ENCODE measurements at places on chromosomes 7 and 10.
A peak's percentile ranks its signal among the peaks of the same experiment; 100 is the strongest.

DNA sequence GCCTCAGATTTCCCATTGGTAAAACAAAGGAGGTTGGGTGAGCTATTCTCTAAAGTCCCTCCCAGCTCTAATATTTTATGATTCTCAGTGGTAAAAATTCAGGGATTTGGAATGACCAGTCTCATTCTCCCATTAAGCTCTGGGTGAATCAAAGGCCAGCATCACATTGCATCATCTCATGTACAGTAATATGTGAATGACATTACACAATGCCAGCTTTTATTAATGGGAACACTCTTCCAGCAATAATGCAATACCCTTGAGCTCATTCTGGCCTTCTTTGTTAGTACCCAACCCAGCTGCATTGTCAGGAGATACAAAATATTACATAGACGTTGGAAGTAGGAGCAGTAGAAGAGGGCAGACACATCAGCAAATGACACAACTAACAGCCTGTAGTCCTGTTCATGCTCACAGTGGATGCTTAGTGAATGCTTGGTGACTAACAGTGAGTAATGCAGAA lies 100.0 kb upstream of the EGR2 start:
- DNase-seq: no peak

GRCh38 chr7:55591282-55591931 lies 19.1 kb upstream of the VOPP1 start:
- DNase-seq: no peak

DNA sequence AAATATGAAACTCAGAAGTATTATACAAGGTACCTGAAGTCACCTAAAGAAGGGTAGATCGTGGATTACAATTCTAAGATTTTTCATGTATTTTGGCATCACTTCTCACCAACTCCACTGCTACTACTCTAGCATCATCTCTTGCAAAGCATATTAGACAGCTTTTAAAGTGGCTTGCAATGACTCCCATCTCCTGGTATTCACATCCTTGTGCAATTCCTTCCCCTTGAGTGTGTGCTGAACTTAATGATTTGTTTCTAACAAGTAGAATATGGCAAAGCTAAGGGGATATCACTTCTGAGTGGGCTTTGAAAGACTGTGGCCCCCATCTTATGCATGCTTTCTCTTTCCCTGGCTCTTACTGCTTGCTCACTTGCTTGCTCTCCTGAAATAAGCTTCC lies 280.2 kb downstream of the SNX13 start:
- DNase-seq: no peak

- DNase-seq: no peak
Observed at GRCh38 chr10:23001901-23002516, 74.2 kb downstream of the ARMC3 start.

- no peak for DNase-seq
Observed at GRCh38 chr10:112793202-112793921, 156.7 kb upstream of the TCF7L2 start.

GRCh38 chr10:31770307-31770902 lies 158.2 kb downstream of the ARHGAP12 start:
- no peak for DNase-seq

DNA sequence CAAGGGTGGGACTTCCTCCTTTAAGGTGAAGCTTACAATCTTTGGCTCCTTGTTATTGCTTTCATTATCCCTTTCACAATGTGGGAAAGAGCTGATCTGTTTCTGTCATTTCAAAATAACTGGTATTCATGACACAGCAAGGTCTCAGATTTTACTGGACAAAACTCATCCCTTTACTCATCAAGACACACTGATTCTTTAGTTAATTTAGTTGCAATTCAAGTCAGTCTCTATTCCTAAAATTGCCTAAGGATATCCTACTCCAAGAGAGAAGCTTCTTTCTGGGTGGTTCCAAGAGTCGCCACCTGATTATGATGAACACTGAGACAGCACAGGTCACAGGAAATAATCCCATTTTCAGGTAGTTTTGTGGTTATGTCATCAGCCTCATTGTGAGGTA lies 5.8 kb upstream of the PNLIPRP3 start:
- no peak for DNase-seq

DNA sequence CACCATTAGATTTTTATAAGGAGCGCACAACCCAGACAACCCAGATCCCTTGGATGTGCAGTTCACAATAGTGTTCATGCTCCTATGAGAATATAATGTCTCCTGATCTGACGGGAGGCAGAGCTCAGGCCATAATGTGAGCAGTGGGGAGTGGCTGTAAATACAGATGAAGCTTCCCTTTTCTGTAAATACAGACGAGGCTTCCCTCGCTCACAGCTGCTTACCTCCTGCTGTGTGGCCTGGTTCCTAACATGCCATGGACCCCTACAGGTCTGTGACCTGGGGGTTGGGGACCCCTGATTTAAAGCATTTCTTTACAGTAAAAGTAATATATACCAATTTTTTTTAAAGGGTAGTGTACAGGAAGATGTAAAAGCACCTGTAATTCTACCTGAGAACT lies 33.2 kb downstream of the HELLS start:
- DNase-seq: no peak

GRCh38 chr10:124106241-124106879 lies 13.0 kb upstream of the CHST15 start:
- DNase-seq: peak; percentile 57

DNA sequence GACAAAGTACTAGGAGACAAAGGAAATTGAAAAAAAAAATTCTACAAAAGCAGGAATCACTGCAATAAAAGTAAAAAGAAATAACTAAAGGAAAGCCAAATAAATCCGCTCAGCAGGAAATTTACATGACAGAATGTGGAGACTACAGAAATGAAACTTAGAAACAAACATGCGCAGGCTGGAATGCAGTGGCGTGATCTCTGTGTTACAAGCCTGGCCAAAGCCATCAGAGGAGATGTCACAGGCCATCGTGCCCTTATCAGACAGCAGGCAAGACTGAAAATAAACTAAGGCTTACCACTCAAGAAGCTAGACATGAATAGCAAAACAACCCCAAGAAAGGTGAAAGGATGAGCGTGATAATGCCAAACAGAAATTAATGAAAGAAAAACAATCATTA lies 6.3 kb upstream of the CAMK2B start:
- no peak for DNase-seq

- DNase-seq: no peak
Observed at GRCh38 chr10:697097-697875, 7.8 kb upstream of the DIP2C start.

GRCh38 chr10:69715156-69715898 lies 85.3 kb downstream of the FAM241B start:
- no peak for DNase-seq

DNA sequence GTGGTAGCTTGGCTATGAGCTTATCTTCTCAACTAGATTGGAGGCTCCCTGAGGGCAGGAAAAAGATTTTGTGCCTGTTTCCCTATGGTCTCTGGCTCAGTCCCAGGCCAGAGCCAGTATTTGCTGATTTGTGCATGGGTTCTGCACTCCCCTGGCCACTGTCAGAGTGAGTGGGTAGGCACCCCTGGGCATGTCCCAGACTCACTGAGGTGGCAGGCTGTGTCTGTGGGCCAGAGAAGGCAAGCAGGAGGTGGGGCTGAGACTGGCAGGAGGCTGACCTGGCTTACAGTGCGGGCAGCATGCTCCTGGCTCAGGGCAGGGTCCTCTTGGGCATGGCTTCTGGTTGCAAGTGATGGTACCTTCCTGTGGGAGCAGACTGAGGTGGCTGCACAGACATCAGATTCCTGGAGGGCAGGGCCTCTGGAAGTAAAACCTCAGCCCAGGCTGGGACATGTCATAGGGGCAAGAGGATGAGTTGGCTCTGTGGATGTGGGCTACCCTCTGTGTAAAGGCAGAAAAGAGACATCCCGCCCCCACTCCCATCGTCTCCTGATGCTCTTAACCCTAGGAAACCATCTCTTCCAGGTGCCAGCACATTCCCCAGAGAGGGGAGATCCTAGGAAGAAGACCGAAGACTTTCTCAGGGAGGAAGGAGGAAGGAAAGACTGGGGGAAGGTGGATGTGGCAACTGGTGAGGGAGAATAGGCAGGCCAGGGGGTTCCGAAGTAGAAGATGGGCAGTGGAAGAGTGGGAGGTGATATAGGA lies 4.3 kb downstream of the KCP start:
- no peak for DNase-seq

DNA sequence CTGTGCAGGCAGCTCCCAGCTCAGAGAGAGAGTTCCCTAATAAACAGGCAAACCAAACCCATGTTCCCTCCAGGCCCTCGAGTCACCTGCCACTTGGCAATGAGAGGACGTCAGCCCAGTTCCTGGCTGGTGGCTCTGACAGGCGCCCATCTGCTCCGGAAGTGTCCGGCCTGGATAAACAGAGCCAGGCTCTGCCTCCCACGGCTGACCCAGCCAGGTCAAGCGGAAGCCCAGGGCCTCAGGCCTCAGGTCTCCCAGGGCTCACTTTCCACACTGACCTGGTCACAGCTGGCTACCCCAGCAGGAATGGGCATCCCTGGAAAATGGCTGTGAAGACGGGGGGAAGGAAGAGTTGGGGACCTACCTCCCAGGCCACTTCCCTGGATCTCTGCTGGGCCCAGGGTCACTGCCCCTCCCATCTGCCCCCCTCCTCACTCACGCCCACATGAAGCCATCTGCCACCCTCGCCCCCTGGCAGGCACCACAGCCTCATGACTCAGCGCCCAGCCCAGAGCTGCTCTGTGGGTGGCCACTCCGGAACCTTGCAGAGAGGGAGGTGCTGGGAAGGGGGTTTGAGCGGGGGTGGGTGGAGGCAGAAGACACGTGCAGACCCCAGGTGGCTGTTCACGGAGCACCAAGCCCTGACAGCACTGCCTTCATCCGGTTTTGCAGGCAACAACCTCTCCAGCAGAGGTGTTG lies 37.4 kb upstream of the DUSP5 start:
- DNase-seq: no peak

DNA sequence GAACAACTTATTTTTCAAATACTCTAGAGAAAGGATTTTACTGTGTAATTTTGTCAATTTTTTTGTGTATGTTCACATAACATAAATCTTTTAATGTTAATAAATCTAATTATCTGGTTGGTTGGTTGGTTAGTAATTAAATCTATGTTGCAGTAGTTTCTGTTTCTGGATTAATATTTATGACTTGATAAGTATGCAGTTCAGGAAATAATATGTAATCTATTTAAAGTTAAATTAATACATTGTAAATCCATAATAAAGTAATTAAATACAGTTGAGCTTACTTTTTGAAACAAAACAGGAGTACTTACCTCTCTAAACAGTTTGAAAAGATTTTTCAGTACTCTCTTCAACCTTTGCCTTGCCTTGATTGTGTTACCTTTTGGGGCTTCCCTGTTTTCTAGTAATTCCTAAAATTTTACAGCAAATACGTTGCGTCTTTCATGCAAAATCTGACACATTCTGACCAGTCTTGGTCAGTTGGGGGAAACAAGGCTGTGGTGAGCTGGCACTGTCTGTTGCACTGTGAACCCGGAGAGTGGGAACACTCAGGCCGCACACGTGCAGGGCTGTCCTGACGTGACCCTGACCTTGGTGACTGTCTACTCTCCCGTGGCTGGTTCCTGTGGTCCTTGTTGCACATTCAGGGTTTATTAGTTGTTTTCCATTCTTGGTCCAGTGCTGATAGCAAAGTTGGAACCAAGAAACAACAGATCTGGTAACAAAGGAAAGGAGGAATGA lies 45.6 kb upstream of the FGL2 start:
- no peak for DNase-seq

- DNase-seq: no peak
Observed at GRCh38 chr10:96690755-96691730, 29.3 kb downstream of the PIK3AP1 start.

DNA sequence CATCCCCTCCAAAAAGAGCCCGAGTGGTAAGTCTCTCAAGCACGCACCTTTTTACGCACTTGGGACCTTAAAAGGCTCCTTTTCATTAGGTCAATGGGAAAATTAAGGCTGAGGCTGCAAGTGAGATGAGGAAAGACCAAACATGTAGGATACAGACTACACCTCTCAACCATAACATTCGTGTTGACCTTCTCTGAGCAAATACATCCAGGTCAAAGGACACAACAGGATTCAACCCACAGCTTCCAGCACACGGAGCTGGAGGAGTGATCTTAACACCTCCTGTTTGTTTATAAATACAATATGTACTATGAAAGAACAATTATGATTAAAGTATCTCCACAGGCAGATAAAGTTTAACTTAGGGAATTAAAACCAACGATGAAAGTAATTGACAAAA lies 9.7 kb downstream of the SFMBT2 start:
- no peak for DNase-seq

DNA sequence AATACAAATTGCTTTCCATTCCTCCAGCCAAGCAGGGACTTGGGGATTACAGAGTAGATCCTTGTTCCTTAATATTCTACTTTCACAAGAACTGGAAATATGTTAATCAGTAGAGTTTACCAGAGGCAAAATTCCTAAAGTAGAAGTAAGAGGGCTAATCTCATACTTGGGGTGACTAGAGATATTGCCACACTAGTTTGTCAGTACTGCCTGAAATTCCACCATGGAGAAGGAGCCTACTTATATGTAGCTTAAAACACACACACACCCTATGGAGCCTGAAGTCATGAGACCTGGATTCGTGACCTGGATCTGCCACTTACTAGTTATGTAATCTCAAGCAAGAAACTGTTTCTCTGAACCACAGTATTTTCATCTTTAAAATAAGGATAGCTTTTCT lies 33.9 kb downstream of the STRIP2 start:
- no peak for DNase-seq

- no peak for DNase-seq
Observed at GRCh38 chr10:26801831-26802230, 58.9 kb downstream of the ABI1 start.

DNA sequence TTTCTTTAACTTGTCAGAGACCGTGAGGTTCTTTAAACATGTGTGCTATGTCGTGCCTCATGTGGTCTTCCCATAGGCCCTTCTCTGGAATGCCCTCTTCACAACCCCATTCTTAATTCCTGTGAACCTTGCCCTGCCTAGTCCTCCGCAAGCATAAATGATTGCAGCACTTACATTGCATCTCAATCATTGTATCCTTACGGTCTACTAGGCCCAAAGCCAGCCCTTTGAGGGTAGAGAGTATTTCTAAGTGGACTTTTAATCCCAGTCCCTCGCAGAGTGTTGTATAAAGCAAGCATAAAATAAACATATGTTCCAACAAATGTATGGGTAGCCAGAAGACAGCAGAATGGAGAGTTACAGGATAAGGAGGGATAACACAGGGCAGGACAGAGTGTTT lies 92.1 kb upstream of the FAM133B start:
- no peak for DNase-seq

GRCh38 chr10:16001581-16001980 lies 141.3 kb upstream of the MINDY3 start:
- DNase-seq: no peak

DNA sequence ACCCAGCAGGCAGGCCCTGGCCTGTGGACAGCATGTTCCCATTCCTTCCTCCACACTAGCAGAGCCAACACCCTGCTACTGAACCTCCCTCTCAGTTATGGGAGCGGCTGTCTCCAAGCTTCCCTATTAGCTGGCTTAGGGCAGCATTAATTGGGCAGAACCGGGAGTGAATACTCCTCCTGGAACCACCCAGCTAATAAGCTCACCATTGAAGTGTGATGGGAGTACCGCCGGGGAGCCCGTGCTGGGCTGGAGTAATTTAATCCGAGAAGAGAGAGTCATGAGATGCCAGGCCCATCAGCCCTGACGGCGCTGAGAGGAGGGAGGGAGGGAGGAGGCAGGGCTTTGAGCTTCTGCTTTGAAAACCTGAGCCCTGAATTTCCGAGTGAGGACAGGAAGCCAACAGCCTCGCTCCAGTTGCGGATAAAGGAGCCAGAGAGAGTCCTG lies 31.8 kb upstream of the ELFN1 start:
- DNase-seq: no peak
